ENCODE measurements at places on chromosomes 1 and 21.
A peak's percentile ranks its signal among the peaks of the same experiment; 100 is the strongest.

DNA sequence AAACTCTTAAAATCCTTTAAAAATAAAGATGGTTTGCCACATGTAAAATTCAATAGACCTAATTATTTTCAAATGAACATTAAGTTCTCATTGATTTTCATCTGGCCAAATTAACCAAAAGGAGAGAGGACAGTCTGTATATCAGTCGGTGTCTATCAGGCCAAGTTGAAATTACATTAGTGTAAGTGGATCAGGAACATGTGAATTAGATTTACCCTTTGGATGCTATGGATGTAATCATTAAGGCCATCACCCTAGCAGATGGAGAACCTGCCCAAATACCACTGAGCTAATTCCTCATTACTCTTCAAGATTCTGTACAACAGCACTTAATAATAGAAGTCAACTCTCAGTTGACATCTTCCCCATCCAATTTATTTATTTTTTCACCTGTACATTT lies 29.5 kb upstream of the DPT start:
- DNase-seq: no peak

GRCh38 chr1:54256522-54257345 lies 56.8 kb downstream of the MRPL37 start:
- no peak for DNase-seq

DNA sequence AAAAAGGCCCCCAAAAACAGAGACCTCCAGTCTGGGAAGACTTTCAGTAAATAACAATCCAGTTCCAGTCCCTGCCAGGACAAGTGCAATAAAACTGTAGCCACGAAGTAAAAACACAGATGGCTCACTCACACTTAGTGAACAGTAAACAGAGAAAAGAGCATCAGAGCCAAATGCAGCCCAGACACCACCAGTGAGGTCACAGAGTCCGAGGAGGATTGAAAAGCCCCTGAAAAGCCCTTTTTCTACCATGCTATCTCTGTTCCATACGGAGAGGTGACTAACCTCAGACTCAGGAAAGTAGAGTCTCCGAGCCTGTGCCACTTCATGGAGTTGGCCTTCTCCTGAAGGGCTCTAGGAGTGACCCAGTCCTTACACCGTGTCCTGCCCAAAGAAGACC lies 84.5 kb downstream of the COLGALT2 start:
- DNase-seq: no peak

DNA sequence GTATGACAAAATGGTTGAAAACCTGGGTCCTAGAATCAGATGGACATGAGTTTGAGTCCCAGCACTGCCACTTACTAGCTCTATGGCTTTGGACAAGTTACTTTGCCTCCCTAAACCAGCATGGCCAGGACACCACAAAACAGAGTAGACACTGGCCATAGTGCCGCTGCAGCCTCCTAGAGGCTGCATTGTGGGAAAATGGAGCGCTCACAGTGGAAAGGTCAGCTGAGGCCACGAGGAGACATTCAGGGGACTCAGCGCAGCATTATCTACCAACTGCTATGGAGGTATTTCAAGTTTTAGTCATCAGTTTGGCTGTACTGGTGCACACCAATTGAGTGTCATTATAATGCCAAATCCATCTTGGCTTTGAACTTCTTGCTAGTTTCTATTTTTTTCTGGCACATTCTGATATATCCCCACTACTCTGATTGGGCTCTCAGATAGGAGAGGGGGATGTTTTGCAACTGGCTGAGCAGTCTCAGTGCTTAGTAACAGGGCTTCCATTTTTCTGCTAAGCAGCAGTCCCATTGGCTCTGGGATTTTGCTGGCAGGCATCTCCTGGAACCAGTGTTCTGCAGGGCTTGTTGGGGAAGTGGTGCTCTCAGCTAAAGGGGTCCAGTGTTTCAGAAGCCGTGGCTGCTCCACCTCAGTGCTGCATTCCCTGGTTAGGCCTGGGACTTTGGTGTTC lies 16.2 kb downstream of the NT5C1A start:
- DNase-seq: no peak

GRCh38 chr1:6599141-6599975 lies 3.3 kb downstream of the KLHL21 start:
- DNase-seq: no peak

GRCh38 chr1:244918421-244919319 lies 54.3 kb upstream of the HNRNPU start:
- DNase-seq: peak; percentile 32

- no peak for DNase-seq
These were observed 5.5 kb downstream of the TNFRSF1B start for GRCh38 chr1:12172042-12172851.

GRCh38 chr21:44930543-44930981 lies 9.3 kb upstream of the SLX9 start:
- DNase-seq: no peak

DNA sequence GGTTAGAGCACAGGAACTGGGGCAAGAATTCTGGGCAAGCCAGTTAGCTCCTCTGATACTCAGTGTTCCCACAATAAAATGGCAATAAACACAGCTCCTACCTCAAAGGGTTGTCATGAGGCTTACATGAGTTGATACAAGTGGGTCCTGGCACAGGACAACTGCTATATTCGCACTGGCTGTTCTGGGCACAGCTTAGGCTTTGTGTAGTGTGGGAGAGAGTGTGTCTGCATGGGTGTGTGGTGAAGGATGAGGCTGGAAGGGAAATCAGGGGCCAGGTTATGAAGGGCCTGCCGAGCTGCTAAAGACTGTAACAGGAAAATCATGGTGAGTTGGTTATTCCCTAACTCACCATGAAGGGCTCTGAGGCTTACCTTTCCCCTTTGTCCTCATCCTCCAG lies 18.7 kb downstream of the ETV3 start:
- DNase-seq: no peak

- no peak for DNase-seq
These were observed 34.0 kb upstream of the GADD45A start for GRCh38 chr1:67651031-67651430.

DNA sequence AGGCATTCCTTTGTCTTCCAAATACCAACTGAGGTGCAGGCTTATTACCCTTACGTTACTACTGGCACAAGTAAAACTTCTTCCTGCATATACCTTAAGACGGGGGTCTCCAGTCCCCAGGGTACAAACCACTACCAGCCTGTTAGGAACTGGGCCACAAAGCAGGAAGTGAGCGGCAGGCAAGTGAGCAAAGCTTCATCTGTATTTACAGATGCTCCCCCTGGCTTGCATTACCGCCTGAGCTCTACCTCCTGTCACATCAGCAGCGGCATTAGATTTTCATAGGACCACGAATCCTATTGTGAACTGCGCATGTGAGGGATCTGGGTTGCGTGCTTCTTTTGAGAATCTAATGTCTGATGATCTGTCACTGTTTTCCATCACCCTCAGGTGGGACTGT lies 113.1 kb downstream of the SLC45A1 start:
- DNase-seq: no peak

GRCh38 chr1:152118915-152119314 lies 3.7 kb upstream of the TCHH start:
- DNase-seq: no peak

- no peak for DNase-seq
These were observed 12.7 kb upstream of the HYI start for GRCh38 chr1:43466403-43466802.

DNA sequence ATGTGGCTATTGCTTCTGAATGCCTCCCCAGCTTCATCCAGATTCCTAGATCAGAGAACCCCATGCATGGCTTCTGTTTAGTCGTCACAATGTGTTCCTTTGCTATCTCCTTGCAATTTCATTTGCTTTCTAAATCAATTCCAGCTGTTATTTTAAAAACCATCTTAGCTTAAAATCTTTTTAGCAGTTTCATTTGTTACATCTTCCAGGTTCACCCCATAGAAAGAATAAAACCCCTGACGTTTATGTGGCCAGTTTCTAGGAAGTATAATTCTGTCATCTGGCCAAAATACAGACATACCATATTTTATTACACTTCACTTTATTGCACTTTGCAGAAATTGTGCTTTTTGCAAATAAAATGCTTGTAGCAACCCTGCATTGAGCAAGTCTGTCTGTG lies 278.4 kb downstream of the PTPRC start:
- no peak for DNase-seq

- no peak for DNase-seq
These were observed 7.5 kb downstream of the DYRK1A start for GRCh38 chr21:37374027-37374426.

DNA sequence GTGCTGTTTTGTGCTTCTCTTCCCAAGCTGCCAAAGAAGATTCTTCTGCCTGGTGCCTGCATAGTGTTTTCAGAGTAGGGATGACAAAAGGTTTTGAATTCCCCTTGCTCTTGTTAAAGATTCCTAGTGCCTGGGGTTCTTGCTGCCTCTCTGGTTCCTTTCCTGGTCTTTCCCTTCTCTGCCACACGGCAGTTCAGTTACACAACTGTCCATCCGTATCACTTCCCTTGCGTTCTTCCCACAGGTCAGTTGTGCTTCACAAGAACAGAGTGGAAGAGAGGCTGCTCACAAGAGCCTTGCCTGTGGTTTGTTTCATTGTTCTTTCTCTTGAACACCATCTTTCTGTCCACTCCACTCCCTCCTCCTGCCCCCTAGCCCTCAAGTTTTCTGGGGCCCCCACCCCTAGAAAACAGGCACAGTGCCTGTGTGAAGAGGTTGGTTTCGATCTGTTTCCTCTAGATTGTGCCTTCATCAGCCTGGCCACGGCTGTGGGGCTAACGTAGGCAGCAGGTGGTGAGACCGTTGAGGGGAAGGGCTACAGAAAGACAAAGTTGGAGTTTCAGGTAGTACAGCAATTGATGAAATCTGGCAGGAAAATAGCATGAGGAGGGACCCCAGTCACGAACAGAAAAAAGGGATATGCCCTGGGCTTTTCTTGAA lies 5.8 kb downstream of the VASH2 start:
- DNase-seq: no peak

DNA sequence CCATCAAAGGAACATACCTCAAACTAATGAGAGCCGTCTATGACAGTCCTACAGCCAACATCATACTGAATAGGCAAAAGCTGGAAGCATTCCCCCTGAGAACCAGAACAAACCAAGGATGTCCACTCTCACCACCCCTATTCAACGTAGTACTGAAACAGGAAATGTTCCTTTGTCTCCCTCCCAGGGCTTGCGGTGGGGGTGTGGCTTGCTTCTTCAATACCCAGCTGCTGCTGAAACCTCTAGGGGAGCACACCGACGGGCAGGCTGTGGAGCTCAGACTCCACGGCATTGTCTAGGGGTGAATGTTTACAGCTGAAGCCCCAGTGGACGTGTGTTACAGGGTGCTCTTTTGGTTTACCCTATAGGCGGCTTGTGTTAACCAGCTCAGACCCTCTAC lies 30.5 kb upstream of the B3GALT2 start:
- DNase-seq: no peak

DNA sequence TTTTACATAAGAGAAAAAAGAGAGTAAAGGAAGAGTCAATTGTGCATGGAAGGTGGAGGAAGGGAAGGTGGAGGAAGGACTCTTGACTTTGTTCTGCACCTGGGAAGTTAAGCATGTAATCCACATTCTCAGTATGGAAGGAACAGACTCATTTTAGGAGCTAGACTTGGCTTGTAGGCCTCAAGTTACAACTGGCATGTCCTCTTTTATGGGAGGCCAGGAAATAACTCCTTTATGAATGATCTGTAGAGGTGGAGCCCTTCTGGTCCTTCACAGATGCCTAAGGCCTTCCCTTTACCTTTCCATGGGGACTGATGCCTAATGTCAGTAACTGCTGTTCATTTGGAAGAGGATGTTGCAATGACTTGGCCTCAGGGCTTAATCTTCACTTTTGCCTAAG lies 29.4 kb upstream of the CCSAP start:
- no peak for DNase-seq

- no peak for DNase-seq
These were observed 20.8 kb downstream of the TSEN15 start for GRCh38 chr1:184072376-184072775.

DNA sequence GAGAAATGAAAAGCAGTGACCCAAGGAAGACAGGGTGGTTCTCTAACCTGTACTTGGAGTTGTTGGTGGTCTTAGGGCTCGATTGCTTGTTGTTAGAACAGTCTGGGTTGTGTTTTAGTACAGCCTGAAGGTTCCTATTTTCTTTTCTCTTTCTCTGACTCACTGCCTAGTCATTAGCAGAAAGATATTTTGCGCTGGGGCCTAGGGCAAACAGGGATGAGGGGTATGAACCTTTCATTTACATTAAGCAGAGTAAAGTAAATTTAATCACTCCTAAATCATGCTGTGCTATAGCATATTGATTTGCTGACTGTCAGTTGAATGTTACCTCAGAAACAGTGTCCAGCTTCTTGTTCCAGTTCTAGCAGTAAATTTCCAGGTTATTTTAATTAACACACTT lies 197.2 kb downstream of the RWDD3 start:
- no peak for DNase-seq

- DNase-seq: peak; percentile 68
These were observed 6.8 kb downstream of the JMJD4 start for GRCh38 chr1:227728059-227728891.

GRCh38 chr21:25573409-25574206 lies 33.7 kb downstream of the MRPL39 start:
- DNase-seq: no peak

- no peak for DNase-seq
These were observed 455.1 kb upstream of the ZP4 start for GRCh38 chr1:238345837-238346236.

DNA sequence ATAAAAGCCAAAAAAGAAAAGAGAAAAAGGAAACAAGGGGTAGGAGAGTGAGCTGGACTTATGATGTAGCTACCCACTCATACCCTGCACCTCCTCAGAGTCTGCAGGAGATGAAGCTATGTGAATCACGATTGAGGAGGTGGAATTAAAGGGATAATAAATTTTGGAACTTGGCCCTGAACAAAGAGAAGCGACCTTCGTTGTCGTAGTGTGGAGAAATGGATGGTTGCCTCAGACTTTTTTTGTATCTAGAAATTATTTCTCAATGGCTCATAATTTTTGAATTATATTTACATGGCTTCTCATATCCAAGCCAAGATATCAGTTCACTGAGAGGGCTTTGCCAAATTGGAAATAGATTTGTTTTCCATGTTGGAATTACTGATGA lies 37.8 kb upstream of the SIPA1L2 start:
- no peak for DNase-seq

DNA sequence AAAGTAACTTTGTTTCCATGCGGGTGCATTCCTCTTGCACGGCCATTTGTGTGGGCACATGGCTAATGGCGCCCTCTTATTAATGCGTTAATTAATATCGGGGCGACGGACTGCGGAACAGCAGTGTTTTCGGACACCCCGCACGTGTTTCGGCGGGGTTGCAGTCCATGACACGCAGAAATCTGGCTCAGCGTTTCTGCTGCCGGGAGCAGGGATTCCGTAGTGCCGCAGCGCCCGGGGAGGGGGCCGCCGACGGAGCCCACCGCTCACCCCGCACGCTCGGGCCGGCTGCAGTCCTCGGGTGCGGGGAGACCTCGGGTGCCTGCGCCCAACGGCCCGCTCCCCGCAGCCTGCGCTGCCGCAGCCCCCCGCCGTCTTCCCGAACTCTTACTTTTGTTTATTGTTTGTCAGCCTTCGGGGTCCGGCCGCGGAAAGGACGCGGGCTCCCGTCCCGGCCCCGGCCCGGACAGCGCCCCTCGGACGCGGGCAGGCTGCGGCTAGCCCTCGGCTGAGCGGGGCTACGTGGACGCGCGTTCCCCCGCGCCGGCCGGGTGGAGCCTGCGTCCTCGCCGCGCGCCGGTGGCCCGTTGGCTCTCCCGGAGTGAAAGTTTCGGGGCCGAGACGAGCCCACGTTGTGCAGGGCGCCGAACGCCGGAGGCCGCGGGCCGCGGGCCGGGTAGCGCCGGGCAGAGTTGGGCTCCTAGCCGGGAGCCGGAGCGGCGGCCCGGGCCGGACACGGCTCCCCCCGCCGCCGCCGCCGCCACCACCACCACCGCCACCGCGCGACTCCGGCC lies 849 bp downstream of the NFIA start:
- no peak for DNase-seq

Data from NCI-H2107 (cell line).